ENCODE measurements at places on chromosomes 12 and 14.
A peak's percentile ranks its signal among the peaks of the same experiment; 100 is the strongest.

GRCh38 chr14:36773558-36773957 is 111.9 kb downstream of the PAX9 start:
- H3K4me1 ChIP-seq, result peaks cover 5% of the 10 kb centered on the region
- H3K27ac ChIP-seq, result no peak overlapping the region
- H3K4me3 ChIP-seq, result no peak overlapping the region
- H3K27me3 ChIP-seq, result peaks cover 3% of the 10 kb centered on the region
- no peak for DNase-seq
- no peaks in the 10 kb centered on the region for H3K36me3 ChIP-seq

DNA sequence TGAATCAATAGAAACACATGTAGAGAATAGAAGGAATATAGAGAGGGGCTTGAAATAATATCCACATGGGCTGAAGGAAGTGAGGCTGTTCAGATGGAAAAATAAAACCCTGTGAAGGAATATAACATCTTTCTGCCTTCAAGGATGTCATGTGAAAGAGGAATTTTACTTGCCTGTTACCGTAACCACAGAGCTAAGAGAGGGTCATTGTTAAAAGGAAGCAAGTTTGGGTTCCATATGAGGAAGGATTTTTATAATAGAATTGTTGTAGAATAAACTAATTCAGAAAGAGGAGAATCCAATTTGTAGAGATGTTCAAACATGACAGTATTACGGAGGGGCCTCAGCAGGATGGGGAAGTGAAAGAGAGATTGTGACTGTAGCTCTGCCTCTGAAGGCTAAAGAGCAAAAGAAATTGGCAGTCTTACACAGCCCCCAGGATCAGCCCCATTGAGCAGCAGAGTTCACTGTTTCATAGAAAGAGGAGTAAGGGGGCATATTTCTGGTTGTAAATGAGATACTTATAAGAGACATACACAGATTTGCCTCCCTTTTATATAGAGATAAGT is 41.8 kb upstream of the PTPRR start:
- no peak overlapping the region for H3K4me3 ChIP-seq
- H3K27ac ChIP-seq, result no peak overlapping the region
- no peaks in the 10 kb centered on the region for H3K36me3 ChIP-seq
- no peak for DNase-seq
- peaks cover 12% of the 10 kb centered on the region for H3K4me1 ChIP-seq

- no peak overlapping the region for H3K4me3 ChIP-seq
- H3K36me3 ChIP-seq, result peaks cover 37% of the 10 kb centered on the region
- H3K4me1 ChIP-seq, result peaks cover 20% of the 10 kb centered on the region
- no peak for DNase-seq
- no peak overlapping the region for H3K27ac ChIP-seq
Observed at GRCh38 chr12:119672194-119672593, 4.3 kb downstream of the PRKAB1 start.

DNA sequence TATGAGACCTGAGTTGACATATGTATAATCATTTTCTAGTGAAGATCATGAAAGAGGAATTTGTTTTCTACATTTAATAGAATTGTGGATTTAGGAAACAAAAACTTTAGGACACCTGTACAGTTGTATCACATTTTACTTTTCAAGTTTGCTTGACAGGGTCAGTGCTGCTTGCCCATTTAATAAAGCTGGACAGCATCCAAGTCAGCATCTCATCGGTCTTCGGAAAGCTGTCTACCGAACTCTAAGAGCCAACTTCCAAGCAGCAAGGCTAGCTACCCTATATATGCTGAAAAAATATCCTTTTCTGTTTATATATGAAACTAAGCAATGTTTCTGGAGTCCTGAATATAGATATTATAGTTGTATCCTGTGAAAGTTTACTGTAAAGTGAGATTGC is 52.3 kb downstream of the VEZT start:
- H3K4me1 ChIP-seq, result no peaks in the 10 kb centered on the region
- peaks cover 26% of the 10 kb centered on the region for H3K36me3 ChIP-seq
- H3K27me3 ChIP-seq, result no peaks in the 10 kb centered on the region
- DNase-seq, result no peak

DNA sequence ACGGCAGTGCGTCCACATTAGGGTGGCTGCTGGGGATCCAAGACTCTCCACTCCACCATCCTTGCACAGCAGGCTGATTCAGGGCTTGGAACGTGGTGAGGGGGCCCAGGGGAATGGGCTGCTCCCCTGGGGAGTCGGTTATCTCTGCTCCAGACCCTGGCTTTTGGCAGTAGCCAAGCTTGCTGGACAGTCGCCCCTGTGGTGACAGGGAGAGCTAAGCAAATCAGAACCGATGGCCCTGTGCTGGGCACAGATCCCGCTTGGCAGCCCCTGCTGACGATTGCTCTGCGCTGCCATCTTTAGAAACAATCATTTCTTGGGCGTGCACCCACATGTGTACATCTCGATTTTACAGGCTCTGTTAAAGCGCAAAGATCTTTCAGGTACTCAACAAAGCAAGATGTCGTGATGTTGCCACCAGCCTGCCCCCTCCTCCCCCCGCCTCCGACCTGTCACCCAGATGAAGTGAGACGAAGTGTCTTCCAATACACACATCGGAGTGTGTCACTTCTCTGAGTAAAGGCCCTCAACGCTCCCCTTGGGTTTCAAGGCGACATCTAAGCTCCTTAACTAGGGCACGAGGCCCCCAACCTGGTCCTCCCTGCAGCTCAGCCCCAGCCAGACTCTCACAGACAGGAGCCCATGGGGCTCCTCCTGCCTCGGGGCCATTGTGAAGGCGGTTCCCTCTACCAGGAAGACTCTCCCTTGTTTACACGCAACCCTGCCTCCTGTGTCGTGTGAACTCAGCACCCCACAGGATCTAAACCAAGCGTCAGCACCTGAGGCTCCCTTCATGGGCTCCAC is 55.6 kb downstream of the PITPNM2 start:
- H3K4me3 ChIP-seq, result no peak overlapping the region
- H3K27me3 ChIP-seq, result no peaks in the 10 kb centered on the region
- no peak overlapping the region for H3K27ac ChIP-seq
- no peak for DNase-seq

GRCh38 chr14:101858791-101859537 is 97.5 kb downstream of the PPP2R5C start:
- H3K4me3 ChIP-seq, result no peak overlapping the region
- DNase-seq, result no peak
- H3K4me1 ChIP-seq, result peaks cover 18% of the 10 kb centered on the region
- H3K27ac ChIP-seq, result no peak overlapping the region
- no peaks in the 10 kb centered on the region for H3K27me3 ChIP-seq
- peaks cover 24% of the 10 kb centered on the region for H3K36me3 ChIP-seq

DNA sequence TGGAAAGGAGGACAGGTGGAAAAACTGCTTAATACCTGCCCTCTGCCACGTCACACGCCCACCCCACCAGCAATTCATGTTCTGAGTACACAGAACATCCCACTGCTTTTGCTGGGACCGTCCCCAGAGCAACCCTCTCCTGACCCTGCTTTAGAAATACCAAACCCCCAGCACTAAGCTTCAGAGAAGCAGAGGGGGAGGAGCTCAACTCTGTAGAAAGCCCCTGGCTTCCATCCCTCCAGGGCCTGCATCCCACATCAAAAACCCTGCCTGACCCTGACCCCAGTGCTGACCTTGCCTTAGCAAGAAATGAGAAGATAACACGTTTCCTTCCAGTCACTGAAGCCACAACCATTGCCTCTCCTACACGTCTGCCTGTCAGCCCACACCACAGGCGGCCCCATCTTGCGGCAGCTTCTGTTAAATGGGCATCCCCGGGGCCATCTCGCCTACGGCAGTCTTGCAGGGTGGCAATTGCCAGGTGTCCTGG is 19.7 kb downstream of the VDR start:
- no peaks in the 10 kb centered on the region for H3K36me3 ChIP-seq
- H3K4me1 ChIP-seq, result peaks cover 12% of the 10 kb centered on the region
- DNase-seq, result no peak
- no peak overlapping the region for H3K27ac ChIP-seq

- peaks cover 24% of the 10 kb centered on the region for H3K4me1 ChIP-seq
- no peaks in the 10 kb centered on the region for H3K27me3 ChIP-seq
- DNase-seq, result no peak
- H3K27ac ChIP-seq, result peak overlapping the region; percentile 6
Observed at GRCh38 chr14:34081101-34081575, 130.3 kb upstream of the EGLN3 start.

DNA sequence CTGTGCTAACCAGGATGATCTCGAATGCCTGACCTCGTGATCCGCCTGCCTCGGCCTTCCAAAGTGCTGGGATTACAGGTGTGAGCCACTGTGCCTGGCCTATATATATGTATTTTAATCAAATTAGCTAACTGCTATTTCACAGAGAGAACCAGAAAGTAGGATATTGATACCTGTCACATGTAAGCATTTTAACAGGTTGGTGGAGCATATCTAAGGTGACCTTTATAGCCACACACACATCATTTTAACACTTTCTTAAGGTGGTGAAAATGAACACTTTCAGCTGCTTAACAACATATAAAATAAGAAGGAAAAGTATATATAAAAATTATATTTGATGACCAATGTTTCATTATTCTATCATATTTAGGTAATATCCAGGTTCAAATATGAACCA is 57.0 kb upstream of the ATF7IP start:
- peaks cover 4% of the 10 kb centered on the region for H3K36me3 ChIP-seq
- H3K27ac ChIP-seq, result no peak overlapping the region
- H3K4me1 ChIP-seq, result no peaks in the 10 kb centered on the region
- no peak for DNase-seq
- no peaks in the 10 kb centered on the region for H3K27me3 ChIP-seq

- H3K4me1 ChIP-seq, result peaks cover 32% of the 10 kb centered on the region
- H3K4me3 ChIP-seq, result peak overlapping the region; percentile 66
- H3K27ac ChIP-seq, result no peak overlapping the region
- DNase-seq, result no peak
- H3K36me3 ChIP-seq, result peaks cover 4% of the 10 kb centered on the region
Observed at GRCh38 chr14:100728962-100729361, 2.3 kb downstream of the DLK1 start.

DNA sequence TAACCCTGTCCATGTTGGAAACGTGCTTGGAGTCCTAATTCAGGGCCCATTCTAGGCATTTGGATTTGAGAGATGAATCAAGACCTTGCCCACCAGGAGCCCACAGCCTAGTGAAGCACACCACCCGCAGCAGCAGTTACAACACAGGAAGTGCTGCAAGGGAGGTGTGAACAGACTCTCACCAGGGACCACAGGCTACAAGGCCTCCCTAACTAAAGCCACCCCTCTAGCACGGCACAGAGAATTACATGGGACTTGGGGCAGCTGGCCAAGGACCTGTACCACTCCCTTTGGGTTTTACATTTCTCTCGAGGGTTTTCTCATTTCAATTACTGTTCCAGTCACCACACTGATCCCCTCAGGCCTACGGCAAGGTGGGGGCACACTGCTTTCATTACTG is 49.5 kb upstream of the FOXN3 start:
- H3K4me3 ChIP-seq, result no peak overlapping the region
- H3K4me1 ChIP-seq, result no peaks in the 10 kb centered on the region
- H3K36me3 ChIP-seq, result no peaks in the 10 kb centered on the region
- H3K27ac ChIP-seq, result no peak overlapping the region
- DNase-seq, result no peak
- H3K27me3 ChIP-seq, result no peaks in the 10 kb centered on the region

DNA sequence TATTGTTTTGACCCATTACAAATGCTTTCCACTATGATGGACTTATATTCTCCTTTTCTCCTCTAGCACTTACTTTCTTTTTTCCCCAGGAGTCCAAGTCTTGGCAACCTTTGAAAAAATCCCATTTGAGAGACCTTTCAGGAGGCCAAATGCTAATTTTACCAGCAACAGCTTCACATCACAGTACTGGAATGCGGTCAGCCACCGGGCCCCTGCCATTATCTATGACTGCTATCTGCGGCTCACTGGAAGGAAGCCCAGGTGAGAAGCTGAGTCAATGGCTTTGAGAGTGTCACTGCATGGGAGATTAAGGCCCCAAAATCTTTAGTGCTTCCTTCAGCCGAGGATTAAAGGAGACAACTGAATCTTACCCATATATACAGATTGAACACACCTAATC is 64.2 kb downstream of the ERGIC2 start:
- no peak for DNase-seq
- no peak overlapping the region for H3K4me3 ChIP-seq
- H3K36me3 ChIP-seq, result peaks cover 26% of the 10 kb centered on the region
- H3K27me3 ChIP-seq, result no peaks in the 10 kb centered on the region
- no peak overlapping the region for H3K27ac ChIP-seq

DNA sequence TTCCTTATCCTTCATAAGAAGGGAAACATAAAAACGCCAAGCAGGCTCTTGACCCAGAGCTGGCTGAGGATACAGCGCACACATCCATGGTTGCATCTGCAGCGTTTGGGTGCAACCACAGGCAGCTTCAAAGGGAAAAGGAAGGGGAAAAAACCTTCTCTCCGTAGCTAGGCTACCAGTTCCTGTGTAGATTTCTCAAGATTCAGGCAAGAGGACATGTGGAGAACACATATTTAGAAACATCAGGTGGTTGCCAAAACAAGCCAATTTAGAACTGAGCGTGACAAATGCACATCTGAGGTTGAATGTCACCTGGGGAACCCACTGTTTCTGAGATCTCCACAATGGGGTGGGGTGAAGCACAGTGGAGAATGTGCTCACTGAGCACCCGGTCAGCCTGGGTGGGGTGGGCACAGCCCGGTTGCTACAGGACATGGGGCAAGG is 78.3 kb upstream of the BDKRB2 start:
- no peaks in the 10 kb centered on the region for H3K4me1 ChIP-seq
- H3K27me3 ChIP-seq, result no peaks in the 10 kb centered on the region
- H3K4me3 ChIP-seq, result no peak overlapping the region
- H3K36me3 ChIP-seq, result no peaks in the 10 kb centered on the region
- H3K27ac ChIP-seq, result no peak overlapping the region
- peak; percentile 16 for DNase-seq

DNA sequence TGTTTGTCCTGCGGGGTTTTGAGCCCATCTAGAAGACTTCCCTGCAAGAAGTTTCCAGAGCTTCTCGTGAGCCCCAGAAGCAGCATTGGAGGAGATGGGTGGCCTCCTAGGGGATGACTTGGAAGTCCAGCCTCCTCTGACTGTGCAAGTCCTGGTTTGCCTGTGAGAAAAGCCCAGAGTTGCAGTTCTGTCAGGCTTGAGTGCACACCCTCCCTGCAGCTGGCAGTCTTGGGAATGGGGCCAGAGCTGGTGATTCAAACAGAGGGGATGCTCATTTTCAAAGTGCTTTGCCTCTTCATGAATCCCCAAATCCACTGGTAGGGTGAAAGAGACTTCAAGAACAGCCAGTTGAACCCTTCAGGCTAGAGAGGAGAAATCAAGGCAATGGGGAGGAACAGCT is 3.9 kb upstream of the PPP1R1A start:
- peaks cover 31% of the 10 kb centered on the region for H3K4me1 ChIP-seq
- no peak overlapping the region for H3K4me3 ChIP-seq
- no peak for DNase-seq
- H3K27ac ChIP-seq, result no peak overlapping the region
- H3K27me3 ChIP-seq, result peaks cover 50% of the 10 kb centered on the region
- H3K36me3 ChIP-seq, result no peaks in the 10 kb centered on the region

DNA sequence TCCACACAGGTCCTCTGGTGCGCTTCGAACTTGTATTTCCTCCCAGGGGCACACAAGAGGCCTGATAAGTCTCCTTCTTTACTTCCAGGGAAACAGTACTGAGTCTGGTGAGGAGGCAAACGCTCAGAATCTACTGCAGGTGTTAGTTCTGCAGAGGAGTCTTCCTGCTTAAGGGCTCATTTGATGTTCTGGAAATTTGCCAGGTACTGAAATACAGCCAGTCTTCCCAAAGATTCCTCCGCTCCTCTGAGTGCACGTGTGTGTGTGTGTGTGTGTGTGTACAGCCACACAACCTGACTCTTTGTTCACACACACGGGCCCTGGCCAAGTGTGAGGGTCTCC is 92.0 kb downstream of the FBXL14 start:
- peaks cover 8% of the 10 kb centered on the region for H3K36me3 ChIP-seq
- peaks cover 7% of the 10 kb centered on the region for H3K27me3 ChIP-seq
- H3K27ac ChIP-seq, result no peak overlapping the region

- no peak overlapping the region for H3K4me3 ChIP-seq
- H3K27ac ChIP-seq, result no peak overlapping the region
- peaks cover 19% of the 10 kb centered on the region for H3K27me3 ChIP-seq
- DNase-seq, result no peak
- no peaks in the 10 kb centered on the region for H3K36me3 ChIP-seq
- H3K4me1 ChIP-seq, result no peaks in the 10 kb centered on the region
Observed at GRCh38 chr12:117547209-117547608, 185.8 kb upstream of the NOS1 start.

Data from type B pancreatic cell (in vitro differentiated cells).